ENCODE measurements at places on chromosomes 11 and 22.

- no peak for DNase-seq
Observed at GRCh38 chr11:19525276-19525675, 187.4 kb upstream of the NAV2 start.

- DNase-seq = no peak
Observed at GRCh38 chr22:34973926-34974325, 92.0 kb upstream of the ISX start.

GRCh38 chr22:50640857-50641647 is 13.1 kb upstream of the ARSA start:
- no peak for DNase-seq

GRCh38 chr11:70138403-70138802 is 60.3 kb downstream of the ANO1 start:
- no peak for DNase-seq

GRCh38 chr11:14589421-14589820 is 54.2 kb upstream of the PDE3B start:
- no peak for DNase-seq

GRCh38 chr11:117547946-117548345 is 220.3 kb downstream of the CEP164 start:
- DNase-seq = no peak

DNA sequence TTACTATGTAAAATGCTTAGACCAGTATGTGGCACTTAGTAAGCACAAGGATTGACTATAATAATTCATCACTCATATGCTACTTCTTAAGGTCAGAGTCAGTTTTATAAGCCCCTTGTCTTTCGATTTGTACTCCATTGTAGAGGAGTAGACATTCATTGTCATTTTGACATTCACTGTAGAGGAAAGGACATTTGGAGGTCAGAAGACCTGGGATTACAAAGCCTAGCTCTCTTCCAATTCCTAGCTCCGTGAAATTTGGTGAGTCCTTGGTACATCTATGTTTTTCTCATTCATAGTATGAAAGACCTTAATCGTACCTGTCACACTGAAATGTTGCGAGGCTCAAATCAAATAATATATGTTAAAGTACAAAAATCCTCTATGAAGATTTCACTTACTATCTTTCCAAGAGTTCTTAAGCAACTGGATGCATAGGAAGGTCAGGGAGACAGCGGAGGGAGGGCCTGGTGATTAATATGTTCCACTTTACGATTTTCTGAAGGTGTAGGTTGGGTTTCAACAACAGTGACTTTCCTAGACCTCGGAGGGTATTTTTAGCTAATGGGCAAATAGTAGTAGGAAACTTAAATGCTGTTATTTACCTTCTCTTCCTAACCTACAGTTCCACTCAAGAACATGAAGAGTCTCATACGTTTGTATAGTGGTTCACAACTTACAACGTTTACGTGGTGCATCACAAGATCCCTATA is 1.4 kb upstream of the EMSY start:
- no peak for DNase-seq

- no peak for DNase-seq
Observed at GRCh38 chr11:118705791-118706545, 26.5 kb upstream of the TREH start.

GRCh38 chr11:65981101-65981740 is 19.7 kb downstream of the SART1 start:
- DNase-seq = no peak
